Stomach (tissue), 19 donors: ENCODE measurements at places on chromosomes 7 and 10.

- no peak for DNase-seq
Observed at GRCh38 chr7:102119925-102120324, 166.7 kb upstream of the SH2B2 start.

GRCh38 chr10:72796042-72796441 lies 97.5 kb upstream of the OIT3 start:
- DNase-seq, result no peak

GRCh38 chr10:7275761-7276440 lies 134.9 kb downstream of the SFMBT2 start:
- DNase-seq, result no peak

- peak; percentile 29 for DNase-seq
Observed at GRCh38 chr7:102220960-102221800, 65.5 kb upstream of the SH2B2 start.

DNA sequence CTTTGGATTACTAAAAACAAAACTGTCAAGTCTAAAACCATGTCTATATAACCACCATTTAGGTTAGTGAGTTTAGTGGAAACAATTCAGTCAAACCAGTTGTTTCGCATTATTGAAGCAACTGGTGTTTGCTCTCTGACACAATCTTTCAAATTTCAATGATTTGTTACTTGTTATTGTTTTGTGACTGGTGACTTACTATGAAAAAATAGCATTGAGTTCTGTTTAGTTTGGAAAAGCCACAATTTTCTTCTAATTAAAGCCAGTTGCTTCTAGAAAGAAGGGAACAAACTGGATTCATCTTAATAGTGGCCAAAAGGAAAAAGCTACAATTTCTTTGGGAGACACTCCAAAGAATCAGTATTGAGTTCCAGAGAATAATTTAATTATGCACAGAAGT lies 30.4 kb downstream of the LAMB4 start:
- DNase-seq, result no peak

GRCh38 chr10:80015911-80016830 lies 62.3 kb upstream of the TMEM254 start:
- no peak for DNase-seq

GRCh38 chr10:132399117-132400035 lies 2.4 kb downstream of the PWWP2B start:
- DNase-seq, result peak; percentile 75

DNA sequence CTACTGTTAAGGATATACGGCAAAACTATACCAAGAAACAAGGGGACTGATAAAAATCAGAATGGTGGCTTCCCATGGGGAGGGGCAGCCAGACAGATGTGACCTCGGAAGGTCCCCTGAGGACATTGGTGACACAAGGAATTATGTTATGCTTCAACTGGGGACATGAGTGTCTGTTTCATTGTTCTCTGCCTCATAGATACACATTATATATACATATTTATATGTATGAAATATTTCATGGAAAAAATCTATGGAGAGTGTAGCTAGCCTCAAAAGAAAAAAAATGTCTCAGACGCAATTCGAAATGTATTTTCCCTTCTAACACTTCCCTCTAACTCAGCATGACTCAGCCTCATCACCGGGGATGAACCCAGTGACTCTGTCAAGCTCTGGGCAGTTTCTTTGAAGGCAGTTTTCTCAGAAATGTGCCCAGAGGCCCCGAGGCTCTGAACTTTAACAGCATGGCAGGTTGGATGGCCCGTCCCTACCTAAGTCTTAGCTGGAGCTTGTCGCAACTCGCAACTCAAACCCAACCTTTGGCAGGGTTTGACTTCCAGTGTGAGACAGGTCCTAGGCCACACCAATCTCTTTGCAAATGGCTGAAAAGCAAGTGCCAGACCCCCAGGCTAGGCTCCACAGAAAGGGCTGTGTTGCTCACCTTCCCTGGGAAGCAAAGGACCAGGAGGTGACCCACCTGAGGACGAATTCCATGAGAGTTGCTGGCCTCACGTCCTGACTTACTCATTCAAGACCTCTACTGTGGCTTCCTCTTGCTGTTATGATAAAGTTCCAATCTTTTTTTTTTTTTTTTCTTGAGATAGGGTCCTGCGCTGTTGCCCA lies 86.9 kb downstream of the CARD11 start:
- DNase-seq, result no peak

GRCh38 chr7:70890147-70890969 lies 241.6 kb upstream of the GALNT17 start:
- no peak for DNase-seq

DNA sequence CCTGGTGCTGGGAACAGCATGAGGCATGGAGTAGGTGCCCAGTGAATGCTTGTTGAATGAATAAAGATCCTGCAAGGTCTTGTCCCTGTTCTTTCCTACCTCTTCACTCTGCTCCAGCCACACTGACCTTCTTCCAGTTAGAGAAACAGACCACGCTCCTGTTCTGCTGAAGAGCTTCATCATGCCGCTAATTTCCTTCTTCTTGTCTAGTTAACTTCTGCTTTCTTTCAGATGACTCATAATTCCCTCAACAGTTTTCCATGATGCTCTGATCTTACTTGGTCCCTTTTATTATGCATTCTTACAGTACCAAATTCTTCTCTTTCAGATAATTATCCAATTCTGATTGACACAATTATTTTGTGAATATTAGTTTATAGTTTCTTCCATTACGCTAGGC lies 59.5 kb upstream of the C1QL3 start:
- no peak for DNase-seq

DNA sequence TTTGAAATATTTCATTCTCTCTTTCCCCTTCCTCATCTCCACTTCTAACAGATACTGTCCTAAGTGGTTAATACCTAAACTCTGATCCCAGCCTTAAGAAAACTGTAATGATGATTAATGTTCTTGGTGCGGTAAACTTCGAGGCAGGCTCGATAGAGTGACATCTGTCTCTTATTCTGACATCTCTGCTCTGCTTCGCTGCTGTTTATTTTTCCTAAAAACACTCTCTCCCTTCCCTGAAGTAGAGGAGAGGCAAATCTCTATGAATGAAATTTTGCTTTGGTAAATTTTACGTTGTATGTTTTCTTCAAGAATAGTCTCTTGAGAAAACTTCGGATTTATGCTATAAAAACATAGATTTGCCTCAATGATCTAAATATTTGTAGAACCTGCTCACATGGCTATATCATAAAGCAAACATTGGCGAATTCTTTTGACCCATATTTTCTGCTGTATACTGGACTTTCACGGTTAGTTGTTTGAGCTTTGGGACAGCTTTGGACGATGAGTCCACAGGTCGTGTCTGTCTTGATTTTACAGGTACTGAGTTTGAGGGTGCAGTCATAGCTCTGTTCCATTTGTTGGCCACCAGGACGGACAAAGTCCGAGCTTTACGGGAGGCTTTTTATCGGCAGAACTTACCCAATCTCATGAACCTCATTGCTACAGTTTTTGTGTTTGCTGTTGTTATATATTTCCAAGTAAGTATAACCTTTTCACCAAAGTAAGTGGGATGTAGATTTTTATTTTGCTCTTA lies 27.1 kb downstream of the SEC61A2 start:
- no peak for DNase-seq

DNA sequence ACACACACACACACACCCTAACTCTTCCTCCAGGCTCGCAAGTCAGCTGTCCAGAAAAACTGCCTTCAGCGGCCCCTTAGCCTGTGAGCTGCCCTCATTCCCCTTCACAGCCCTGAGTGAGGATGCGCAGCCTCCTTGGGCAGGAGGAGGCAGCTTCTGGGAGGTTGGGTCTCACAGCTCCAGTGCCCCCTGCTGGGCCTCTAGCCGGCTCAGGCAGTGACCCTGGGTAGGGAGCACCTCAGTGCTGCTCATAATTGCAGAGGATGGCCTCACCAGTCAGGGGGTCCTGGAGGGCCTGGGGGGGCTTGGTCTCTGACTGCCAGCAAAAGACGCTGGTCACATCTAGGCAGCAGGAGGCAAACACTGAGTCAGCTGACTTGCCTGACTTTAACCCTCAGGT lies 43.7 kb downstream of the ZNF273 start:
- peak; percentile 51 for DNase-seq

DNA sequence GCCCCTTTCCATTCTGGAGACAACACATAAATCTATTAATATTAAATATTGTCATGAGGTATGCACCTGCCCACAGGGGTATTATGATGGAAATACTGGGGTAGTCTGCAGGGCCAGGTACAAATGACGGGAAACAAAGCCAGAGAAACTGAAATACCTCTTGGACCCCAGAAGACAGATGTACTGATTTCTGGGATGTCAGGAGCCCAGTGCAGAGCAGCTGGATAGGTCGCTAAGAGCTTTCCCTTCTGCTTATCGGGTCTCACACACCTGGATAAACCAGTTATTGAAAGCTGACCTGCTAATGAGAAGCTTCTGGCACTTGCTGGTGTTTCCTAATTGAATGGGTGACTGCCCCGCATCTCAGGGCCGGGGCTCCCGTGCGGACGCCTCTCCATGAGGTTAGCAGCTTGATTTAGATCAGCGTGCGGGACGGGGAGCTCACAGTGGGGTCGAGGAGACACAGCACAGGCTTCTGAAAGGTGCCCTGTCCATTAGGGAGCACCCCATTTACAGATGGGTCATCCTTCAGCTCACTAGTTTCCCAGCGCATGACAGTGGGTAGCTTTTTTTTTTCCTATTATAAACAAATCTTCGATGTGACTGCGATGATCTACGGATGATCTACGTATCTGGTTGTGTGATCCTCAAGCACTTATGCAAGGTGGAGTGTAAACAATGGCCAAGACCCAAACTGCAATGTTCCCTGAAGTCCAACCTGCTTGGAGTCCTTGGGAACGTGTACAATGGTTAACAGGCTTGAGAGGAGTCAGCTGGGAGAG lies 1.5 kb upstream of the INSIG1 start:
- peak; percentile 55 for DNase-seq

GRCh38 chr10:91284486-91285090 lies 64.1 kb downstream of the PCGF5 start:
- DNase-seq, result no peak

DNA sequence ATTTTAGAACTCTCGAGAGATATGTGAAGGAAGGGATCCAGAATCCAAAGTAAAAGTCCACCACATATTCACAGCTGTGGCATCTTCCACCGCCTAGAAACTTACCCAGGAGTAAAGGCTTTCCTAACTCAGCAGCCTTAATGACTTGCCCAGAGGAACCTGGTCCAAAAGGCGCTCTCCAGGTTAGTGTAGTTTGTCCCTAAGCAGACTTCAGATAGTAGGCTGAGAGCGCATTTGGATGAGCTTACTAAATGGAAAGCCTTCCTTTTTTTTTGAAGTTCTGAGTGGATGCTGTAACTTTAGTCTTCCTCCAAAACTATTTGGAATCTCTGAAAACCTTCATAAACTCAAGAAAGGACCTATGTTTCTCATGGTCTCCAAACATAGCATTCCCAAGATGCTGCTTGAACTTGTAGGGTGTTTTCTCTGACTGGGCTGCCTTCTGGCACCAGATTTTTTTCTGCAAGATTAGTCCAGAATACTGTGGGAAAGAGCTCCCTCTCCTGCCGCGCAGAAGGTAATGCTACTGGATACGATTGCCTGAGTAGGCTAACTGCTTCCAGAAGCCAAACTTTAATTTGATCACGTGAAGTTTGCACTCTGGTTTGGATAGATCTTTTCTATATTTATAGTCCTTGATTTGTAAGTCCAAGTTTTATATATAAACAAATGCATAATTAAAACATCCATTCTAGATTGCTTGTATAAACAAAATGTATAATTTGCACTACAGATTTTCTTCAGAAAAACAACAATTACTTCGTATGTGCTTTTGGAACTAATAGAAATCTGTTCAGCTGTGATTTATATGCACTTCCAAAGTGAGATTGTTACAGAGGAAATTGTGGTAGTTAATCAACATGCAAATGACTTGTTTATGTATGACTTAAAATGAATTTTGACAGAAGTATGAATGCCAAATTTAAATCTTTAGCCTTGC lies 19.6 kb upstream of the GPR37 start:
- DNase-seq, result peak; percentile 56
